ENCODE measurements at places on chromosomes 6 and 20.

DNA sequence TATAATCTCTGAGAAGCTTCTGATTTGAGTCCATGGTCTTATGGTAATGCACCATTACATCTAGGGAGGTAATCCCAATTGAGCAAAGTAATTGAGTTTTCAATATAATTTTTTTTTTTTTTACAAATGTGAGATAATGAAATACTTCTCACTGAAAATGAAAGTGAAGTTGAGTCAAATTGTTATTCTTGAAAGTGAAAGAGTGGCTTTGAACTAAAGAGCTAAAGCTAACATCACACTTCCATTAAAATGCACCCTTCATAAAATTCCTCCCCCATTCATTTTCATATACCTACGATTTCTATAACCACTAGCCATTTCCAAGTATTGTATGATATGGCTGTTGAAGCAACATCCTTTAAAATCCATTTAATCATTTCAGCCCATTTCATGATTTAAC, 149.1 kb upstream of the IMPG1 start:
- DNase-seq, result no peak

DNA sequence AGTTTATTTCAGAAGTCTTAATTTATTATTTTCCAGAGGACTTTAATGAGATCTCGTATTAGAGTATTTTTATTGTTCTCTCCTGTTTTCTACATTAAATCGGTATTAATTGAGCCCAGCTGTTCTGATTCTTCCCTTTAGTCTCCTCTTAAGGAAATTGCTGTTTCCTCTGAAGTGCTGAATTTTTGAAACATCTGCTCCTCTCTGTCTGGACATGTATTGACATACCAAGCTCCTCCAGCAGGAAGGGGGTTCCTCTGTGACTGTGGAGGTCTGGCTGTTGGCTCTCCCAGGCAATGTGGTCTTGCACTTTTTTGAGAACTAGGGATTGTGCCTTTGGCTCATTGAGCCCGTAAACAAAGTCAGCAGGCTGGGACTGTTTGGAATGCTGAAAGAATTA, 74.9 kb downstream of the MAP3K4 start:
- DNase-seq, result no peak

DNA sequence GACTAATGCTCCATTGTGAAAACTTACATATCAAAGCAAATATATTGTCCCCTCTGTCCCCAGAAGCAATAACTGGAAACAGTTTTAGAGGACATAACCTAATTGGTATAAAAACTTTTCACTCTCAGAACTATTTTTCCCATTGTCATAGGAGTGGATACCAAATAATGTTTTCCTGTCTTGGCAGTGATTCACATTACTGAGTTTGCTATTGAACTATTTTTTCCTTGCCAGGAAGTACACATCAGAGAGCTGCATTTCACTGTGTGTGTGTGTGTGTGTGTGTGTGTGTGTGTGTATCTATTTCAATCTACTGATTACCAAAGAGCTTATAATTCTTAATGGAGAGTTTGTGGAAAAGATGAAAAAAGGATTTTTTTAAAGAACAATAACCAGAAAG, 45.4 kb downstream of the AKAP12 start:
- no peak for DNase-seq

DNA sequence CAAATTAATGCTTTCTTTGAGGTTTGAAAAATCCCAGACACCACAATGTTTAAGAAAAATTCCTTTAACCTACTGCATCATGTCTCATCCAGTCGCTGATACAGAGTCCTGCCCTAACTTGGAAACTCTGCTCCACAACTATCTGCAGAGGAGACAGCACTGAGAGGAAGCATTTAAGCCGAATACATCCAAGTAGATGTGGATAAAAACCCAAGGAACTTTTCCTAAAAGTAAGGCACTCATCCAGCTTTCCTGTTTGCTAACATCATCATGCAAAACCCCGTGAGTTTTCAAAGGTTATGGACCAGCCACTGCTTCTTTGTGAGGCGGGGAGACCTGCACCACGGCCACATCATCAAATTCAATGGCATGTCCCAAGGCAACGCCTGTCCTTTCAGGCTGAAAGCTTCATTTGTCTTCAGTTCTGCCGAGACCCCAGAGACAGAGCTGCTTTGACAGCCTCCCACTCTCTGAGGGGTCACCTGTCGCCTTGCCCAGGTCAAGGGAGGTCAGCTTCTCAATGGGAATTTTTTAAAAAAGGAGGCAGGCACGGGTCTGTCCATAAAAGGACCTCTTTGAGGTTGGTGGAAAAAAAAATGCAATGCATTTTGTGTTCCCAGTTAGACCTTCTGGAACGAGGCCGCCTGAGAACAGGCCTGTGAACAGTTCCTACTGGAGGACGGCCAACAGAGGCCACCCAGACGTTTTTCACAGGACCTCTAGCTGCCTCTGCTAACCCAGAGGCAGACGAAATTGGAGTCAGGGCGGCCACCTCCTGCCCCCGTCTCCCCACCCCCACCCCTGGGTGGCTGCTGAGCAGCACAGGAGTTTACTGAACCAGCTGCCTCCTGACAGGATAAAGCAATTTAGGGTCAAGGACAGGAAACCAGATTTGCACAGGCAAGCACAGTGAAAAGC, 142.5 kb upstream of the HDDC2 start:
- DNase-seq, result no peak

GRCh38 chr20:63978319-63979228, 868 bp downstream of the SAMD10 start:
- no peak for DNase-seq

DNA sequence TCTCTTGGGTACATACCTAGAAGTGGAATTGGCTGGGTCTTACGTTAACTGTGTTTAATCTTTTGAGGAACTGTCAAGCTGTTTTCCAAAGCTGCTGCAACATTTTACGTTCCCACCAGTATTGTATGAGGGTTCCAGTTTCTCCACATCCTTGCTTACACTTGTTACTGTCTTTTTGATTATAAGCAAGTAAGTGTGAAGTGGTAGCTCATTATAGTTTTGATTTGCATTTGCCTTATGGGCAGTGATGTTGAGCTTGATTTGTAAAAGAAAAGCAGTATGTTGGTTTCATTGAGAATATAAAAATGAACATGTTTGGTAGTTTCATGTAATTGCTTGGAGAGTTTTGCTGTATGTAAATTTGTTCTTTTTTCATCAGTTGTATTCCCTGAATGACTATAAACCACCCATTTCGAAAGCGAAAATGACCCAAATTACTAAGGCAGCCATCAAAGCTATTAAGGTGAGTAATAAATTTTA, 40.4 kb downstream of the SCAF8 start:
- DNase-seq, result no peak

DNA sequence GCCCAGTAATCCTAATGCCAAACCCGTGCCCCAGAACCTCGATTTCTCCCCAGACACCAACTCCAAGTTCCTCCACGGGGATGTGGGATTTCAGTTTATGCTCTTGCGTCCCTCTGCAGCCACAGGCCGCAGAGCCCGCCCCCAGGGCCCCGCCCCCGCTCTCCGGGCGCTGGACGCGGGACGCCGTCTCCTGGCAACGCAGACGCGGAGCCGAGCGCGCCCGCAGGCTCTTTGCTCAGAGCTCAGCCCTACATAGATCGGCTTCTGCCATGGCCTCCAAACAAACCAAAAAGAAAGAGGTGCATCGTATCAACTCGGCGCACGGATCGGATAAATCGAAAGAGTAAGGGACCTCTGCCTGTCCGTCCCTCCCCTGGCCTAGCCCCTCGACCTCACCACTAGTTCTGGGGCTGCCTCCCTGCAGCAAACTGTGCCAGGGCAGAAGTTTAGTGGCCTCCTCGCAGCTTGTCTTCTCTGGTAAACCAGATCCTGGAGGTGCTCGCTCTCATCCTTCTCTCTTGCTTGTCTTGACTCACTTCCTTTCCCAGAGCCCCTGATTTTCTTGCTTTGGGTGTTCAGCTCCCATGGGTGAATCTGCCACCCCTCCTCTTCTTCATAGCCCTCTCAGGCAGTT, at the start of gene ADGB:
ADGB (plus strand) TSS at position 201 of the 634 bp plus-strand sequence; CDS start at position 270, 69 bp downstream.
- no peak for DNase-seq

DNA sequence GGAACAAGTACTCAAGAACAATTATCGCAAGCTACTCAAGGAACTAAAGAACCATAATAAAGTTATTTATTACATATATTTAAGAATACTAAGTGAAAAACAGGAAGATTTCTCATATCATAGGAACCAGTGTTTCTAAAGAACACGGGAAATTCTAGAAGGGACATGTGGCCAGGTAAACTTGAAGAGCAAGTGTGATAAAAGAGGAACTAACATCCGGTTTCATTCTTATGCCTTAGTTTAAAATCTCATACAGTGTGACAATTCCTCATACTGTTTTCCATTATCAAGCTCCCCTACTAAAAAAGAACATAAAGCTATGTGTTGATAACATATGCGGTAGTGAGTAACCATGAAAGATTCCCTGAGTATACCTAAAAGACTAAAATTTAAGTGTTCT, 163.5 kb upstream of the SHLD1 start:
- DNase-seq, result no peak

- DNase-seq, result no peak
These were observed 85.0 kb downstream of the SRC start for GRCh38 chr20:37430778-37431460.

DNA sequence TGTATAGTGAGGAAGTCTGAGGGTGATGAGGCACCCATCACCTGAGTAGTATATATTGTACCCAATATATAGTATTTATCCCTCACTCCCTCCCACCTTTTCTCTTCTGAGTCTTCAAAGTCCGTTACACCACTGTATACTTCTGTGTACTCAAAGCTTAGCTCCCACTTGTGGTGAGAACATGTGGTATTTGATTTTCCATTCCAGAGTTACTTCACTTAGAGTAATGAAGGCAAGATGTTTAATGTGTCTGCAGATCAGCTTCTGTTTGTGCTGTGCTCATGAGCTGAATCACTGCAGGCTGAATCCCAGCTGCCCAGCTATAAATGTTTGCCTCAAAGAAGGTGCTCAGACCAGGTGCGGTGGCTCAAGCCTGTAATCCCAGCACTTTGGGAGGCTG, 139.3 kb upstream of the FOXA2 start:
- no peak for DNase-seq

DNA sequence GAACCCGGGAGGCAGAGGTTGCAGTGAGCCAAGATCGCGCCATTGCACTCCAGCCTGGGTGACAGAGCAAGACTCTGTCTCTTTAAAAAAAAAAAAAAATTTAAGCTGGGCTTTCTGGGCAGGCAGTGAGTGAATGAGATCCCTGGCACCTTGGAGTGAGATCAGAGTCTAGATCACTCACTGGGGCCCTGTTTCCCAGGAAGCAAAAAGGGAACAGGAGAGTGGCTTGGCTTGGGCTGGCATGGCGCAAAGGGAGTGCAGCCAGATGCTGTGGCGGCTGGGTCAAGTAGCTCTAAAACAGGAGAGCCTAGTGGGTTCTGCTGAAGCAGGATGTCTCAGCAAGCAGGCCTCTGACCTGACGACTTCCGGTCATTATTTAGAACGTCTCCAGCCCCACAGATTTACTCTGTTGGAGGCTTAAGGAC, 10.4 kb downstream of the PLCG1 start:
- DNase-seq, result no peak

DNA sequence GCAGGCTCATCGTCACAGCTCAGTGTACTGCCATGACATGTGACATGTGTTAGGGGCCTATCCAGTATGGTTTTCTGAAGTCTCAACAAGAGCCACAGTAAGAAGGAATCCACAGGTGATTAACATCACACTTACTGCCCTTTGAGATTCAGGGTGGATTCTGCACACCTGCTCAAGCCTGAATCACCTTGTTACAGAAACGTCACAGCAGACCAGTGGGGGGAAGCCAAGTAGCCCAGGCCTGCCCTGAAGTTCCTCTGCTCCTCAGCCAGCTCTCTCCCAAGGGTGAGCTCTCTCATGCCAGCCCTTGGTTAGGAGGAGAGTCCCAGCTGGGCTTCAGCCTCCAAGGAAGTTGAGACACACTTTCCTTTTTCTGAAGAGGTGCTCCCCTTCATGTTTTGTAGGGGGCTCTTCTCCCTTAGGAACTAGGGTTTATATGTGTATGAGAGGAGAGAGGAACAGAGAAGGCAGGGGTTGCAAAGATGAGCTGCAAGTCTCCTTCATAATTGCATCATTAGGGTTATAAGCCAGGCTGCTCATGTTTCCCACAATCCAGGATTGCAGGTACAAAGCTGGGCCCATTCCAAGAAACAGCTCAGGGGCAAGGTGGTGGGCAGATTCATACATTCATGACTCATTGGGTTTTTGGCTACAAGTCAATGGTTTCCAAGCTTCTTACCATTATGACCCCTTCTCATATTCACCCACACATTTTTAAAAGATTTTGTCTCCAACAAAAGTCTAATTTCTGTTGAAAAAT, 11.6 kb downstream of the GSS start:
- no peak for DNase-seq

DNA sequence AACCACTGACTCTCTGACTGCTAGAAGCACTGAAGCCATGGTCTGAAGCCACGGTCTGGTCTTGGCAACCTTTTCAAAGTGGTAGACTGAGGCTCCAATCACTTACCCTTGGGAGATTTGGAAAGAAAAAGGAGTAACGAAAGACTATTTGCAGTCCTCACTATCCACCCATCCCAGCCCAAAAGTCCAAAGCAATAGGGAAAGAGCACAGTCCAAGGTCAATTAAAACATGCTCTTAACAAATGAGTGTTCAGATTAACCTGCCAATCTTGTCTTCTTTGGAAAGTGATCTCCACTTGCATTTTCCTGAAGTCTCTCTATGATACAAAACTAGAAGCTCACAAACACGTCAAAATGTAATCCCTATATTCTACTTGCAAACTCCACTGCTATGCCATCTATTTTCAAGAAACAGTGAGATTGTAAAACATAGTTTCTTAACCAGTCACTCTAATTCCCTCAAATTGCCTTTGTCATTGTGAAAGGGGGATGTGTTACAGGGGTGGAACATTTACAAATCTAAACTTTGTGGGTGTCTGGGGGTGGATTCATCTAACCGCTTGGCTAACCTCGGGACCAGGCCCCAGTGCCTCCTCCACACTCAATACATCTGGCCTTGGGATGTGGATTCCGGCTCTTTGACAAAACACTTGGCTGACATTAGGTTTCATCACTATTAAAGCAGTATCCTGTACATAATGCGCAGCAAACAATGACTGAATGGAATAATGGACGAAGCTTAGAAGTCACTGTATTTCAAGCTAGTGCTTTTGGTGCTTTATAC, 56.4 kb downstream of the B4GALT5 start:
- DNase-seq, result no peak

DNA sequence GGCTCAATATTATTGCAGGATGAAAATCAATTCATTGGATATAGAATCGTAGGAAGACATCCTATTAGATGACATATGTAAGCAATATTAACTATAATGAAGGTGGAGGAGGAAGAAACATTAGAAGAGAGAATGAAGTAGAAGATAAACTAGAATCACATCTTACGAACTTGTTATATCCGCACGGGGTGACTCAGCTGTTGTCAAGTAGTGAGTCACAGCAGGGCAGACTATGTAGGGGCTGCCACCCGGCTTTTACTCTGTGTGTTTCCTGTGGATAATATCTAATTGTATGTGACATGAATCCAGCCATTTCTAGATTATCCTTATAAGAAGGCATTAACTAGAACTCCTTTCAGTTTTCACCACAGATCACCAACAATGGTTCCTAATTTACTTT, 520.2 kb downstream of the DOK5 start:
- no peak for DNase-seq

- DNase-seq, result no peak
These were observed 64.0 kb downstream of the BLOC1S5 start for GRCh38 chr6:8000188-8000596.

GRCh38 chr6:55379895-55380294, 52.6 kb downstream of the GFRAL start:
- DNase-seq, result no peak

Data from NCI-H1694 (cell line).